ENCODE measurements at places on chromosomes 2 and 18.

GRCh38 chr2:127820080-127820668 is 9.2 kb upstream of the WDR33 start:
- no peak for DNase-seq

DNA sequence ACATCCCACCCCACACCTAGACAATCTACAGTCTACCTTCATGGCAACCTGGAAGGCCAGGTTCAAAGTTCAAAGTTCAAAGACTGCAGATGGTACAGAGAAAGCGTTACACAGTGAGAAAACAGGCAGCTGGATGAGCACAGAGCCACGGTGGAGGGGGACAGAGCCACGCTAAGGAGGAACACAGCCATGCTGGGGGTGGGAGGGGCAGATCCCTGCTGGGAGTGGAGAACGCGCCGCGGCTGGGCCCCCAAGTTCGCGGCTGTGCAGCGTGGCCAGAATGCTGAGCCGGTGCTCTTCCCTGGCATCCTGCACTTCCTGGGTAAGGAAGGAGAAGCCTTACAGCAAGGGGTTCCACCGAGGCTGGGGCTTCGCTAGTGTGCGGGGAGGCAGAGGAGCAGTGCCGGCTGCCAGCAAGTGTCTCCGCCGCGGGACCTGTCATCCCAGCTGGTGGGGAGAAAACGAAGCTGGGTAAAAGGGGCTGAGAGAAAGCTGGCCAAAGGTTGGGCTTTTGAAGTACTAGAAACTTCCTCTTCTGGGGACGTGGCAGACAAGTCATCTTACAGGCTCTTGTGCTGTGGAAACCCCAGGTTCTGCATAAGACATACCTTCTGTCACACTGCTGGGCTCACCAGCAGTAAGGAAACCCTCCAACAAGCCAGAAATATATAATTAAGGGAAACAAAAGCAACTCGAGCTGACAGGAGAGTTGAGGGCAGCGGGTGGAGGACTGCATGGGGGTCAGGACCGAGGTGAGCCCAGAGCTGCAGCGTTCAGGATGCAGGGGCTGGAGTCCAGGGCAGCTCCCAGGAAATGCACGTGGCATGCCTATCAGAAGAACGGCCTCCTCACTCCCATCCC is 115.5 kb downstream of the HDAC4 start:
- DNase-seq: no peak

DNA sequence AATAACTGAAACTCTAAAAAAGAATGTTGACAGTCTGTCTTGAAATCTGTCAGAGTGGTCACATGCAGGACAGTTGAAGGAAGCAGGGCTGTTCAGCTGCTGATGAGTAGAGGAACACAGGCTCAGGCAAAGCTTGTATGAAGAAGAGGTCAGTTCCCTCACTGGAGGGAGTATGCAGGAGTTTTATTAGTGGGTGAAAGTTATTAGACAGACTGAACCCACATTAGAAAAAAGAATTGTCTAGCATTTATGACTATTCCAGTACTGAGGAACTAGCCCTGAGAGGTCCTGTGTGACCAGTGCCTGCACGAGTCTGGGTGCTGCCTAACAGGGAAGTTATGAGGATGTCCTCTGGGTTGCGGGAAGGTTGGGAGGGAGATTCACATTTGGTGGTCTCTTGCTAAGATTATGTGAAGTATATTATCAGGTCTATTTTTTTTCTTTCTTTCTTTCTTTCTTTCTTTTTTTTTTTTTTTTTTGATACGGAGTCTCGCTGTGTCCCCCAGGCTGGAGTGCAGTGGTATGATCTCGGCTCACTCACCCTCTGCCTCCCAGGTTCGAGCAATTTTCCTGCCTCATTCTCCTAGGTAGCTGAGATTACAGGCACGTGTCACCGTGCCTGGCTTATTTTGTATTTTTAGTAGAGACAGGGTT is 9.6 kb downstream of the TET3 start:
- DNase-seq: no peak

DNA sequence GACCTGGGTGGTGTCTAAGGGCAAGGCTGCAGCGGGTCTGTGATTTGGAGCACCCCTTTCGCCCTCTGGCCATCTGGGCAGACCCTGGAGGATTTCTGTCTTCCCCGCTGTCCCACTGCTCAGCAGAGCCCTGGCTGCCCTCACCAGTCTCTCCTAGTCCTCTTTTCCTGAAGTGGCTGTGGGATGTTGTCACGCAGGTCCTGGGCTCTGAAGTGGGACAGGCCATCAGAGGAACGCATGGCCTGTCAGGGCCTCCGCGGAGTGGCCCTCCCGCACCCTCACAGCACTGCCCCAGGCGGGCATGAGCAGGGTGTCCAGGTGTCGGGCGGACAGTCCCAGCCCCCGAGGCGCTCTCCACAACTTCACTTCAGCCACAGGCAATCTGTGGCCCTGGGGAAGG is 1.1 kb upstream of the TMEM185B start:
- DNase-seq: no peak

DNA sequence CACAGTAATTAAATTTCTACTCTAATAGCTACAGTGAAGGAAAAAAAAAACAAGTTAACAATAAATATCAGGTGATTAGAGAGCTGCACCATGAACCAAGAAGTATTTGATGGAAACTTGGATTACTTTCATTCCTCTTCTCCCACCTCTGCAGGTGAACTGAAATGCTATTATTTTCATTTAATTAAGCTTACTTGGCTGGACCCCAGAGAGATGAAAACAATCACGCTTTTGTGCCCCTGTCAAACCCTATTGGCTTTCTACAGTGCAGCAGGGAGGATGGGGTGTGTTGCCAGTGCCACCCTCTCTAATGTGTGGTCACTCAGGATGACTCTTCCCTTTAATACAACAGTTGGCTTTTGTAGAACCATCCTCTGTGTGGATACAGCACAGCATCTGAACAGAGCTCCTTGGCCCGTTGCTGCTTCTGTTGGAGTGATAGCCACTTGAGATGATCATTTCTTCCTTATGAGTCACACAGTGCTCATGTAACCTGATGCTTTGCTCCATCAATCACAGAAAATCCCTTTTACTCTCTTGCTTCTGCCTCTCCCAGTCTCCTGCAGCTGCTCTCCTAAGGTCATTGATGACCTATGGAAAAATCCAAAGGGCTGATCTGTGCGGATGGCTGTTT is 5.5 kb upstream of the ARL4C start:
- DNase-seq: no peak
